ENCODE measurements at places on chromosomes 2 and 18.

DNA sequence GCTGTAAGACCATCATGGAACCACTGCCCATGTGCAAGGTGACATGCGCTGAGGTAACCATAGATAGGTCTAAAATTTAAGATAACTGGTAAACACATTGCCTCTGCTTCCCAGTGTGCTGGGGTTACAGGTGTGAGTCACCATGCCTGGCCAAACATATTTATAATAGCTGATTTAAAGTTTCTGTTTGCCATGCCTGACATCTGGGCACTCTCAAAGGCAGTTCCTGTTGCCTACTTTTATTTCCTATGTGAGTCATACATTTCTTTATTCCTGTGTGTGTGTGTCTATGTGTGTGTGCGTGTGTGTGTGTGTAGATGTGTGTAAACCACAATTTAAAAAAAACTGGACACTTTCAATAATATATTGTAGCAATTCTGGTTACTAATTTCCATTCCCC lies 415.2 kb upstream of the NETO1 start:
- DNase-seq: no peak

GRCh38 chr2:108936866-108937265 lies 52.2 kb downstream of the EDAR start:
- no peak for DNase-seq

DNA sequence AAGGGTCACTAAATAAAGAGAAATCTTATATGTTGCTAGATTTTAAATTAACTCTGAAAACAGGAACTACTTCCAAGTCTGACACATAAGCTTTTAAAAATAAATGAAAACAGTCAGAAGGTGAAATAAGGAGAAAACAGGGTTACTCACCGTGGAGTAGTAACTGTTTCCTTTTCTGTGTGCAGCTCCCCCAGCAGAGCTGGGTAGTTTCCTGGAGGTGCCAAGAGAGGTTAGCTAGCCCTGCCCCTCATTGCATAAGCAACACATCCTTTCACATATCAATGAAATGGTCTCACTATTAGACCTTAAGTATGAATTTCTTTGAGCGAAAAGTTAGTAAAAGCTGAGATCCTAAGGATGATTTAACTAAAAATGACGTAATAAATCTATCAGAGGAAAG lies 54.0 kb upstream of the GPR75 start:
- DNase-seq: no peak

DNA sequence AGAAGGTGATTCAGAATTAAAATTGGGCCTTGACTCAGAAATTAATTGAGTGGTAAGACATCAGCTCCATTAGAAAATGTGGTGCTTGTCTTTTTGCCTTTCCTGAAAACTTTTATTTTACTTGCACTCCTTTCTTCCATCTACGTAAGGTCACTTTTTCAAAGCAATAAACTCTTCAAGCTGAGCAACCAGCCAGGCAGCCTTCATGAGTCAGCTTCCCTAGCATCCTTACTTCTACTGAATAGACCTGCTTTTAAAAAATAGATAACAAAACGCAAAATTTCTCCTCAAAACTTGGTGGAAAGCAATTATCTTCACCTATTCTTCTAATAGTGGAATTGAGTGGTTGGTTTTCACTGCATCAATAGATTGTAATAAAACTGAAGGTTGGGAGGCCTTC lies 504.2 kb downstream of the ARHGAP15 start:
- no peak for DNase-seq

DNA sequence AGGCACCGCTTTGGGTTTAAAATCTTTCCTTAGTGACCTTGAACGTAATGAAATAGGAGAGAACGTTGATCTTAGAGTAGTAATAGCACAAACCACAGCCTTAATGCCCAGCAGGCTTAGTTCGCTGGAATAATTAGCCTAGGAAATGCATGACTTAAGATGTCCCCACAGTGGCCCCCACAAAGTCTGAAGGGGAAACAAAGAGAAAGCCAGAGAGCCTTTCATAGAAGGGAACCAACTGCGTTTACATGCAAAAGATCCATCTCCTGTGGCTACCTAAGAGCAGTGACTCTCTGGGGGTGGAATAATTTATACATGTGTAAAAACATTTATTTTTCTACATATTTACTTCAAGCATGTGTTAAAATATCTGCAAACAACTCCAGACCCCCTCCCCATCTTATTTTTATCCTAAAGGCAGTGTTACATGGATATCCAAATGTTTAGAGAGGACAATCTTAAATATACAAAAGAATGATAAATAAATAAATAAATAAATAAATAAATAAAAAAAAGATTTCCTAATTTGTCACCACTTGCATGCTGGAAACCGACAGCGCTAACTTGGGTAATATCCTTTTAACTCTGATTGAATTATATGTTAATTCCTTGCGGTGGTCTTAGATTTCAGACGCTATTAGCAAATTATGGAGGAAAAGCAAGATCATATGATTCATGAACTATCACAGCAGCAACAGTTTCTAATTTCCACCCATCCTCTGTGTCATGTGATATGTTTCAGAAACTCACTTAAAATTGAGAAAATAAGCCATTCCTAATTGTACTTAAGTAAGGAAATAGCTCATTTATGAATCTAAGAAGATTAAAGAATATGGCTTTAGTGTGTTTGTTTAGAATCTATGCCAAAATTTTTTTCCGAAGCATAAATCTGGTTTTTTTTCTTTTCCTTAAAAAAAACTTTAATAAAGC lies 23.4 kb upstream of the CYP1B1 start:
- DNase-seq: no peak

DNA sequence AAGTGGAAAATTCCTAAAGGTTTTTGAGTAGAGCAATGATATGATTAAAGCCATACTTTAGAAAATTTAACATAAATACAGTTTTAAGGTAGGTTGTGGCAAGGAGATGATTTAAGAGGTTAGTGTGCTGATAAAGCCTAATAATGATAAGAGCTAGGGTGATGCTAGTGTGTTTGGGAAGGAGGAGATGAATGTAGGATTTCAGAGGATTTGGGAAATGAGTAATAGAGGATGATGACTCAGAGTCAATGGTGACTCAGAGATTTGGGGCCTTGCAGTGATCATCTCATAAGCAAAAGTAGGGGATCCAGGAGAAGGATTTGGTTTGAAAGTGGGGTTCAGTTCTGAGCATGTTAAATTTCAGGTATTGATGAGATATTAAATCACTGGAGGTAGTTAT lies 23.3 kb downstream of the STAMBP start:
- DNase-seq: no peak

DNA sequence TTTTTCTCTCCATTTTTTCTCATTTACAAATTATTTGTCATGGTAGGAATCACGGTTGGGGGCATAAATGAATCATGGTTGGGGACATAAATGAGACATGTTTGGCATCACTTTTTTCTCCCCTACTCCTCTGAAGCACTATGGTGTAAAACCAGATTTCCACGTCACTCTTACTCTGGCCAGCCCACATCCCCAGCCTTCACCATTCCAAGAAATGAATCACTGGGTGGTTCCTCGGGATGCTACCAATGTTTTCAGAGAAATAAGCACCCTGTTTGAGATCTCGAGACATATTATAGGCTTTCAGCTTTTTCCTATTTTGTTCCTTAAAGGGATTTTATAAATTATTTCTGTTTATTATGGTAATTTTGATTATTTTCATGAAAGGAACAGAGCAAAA lies 155.0 kb upstream of the SLC8A1 start:
- no peak for DNase-seq

GRCh38 chr2:176555112-176555511 lies 285.9 kb downstream of the MTX2 start:
- no peak for DNase-seq

- no peak for DNase-seq
Measured at GRCh38 chr2:230541934-230542380, 126.0 kb downstream of the SP100 start.

GRCh38 chr18:44679914-44680272 lies 795 bp upstream of the SETBP1 start:
- no peak for DNase-seq

GRCh38 chr2:118062048-118062447 lies 26.2 kb upstream of the INSIG2 start:
- no peak for DNase-seq

- no peak for DNase-seq
Measured at GRCh38 chr2:18682681-18683080, 93.3 kb upstream of the NT5C1B start.

DNA sequence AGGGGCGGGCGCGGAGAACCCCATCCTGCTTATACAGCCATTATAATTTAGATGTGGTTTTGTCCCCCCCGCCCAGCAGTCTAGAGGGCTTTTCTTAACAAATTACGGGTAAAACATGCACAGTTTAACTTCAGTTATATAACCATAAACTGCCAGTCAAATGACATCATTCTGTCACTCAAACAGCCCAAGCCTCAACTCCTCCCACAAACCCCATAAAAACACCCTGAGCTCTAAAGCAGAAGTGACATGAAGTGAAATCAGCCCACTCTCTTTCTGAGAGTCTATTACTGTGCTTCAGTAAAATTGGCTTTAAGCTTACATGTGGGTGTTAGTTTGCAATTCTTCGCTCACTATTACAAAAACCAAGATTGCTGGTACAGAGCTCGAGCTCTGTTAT lies 705.1 kb upstream of the GCFC2 start:
- no peak for DNase-seq

GRCh38 chr2:105631922-105632321 lies 112.8 kb upstream of the NCK2 start:
- no peak for DNase-seq

GRCh38 chr2:31339696-31340095 lies 74.8 kb downstream of the XDH start:
- DNase-seq: no peak

DNA sequence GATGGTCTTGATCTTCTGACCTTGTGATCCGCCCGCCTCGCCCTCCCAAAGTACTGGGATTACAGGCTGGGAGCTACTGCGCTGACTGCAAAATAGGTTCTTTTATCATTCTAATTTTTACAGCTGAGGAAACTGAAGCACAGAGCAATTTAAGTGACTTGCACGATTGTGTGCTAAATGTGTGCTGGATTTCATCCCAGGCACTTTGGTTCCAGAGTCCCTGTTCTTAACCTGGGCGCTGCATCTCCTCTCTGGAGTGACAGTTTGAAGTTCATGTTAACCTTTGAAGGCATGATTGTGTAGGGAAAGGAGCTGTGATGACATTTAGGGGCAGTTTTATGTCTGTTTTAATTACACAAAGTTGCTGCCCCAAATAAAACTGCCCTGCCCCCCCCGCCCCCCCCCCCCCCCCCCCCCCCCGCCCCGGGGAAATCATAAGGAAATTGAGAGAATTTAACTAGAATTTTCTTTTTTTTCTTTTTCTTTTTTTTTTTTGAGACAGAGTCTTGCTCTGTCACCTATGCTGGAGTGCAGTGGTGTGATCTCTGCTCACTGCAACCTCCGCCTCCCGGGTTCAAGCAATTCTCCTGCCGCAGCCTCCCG lies 5.6 kb downstream of the ACSL3 start:
- no peak for DNase-seq

DNA sequence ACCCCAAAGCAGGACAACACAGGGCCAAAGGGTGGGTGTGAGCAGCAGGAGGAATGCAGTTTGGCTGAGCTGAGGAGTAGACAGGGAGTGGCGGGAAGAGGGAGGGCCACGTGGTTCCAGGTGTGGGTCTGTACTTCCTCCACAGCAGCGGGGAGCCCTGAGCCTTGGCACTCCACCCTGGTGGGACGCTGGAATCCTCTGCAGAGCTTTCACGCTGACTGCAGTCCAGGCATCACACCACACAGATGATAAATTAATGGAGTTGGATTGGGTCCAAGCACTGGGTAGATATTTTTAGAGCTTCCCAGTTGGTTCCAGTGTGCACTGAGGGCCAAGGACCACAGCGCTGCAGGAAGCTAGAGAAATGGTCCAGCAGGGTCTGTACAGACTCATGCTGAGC lies 67.0 kb upstream of the TMEM200C start:
- no peak for DNase-seq

GRCh38 chr2:5691221-5691984 lies 781 bp upstream of the SOX11 start:
- DNase-seq: peak; percentile 62

DNA sequence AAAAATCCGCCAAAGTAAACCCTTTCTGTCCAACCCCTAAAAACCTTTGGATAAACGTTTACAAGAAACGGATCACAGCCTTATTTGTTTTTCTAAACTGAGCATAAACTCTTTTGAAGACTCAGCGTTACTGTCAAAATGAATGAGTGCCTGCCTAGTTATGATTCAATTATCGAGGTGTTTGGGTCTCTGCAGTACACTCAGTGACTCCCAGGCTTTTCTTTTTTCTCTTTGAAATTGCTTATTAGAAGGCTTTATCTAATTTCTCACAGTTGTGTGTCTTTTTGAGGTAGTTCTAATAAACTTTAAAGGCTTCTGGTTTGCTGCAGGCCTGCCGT lies 663 bp downstream of the RHBDD1 start:
- DNase-seq: no peak

GRCh38 chr18:10009321-10010144 lies 95.7 kb downstream of the VAPA start:
- DNase-seq: no peak

GRCh38 chr2:107777974-107778373 lies 48.7 kb upstream of the RGPD4 start:
- no peak for DNase-seq

DNA sequence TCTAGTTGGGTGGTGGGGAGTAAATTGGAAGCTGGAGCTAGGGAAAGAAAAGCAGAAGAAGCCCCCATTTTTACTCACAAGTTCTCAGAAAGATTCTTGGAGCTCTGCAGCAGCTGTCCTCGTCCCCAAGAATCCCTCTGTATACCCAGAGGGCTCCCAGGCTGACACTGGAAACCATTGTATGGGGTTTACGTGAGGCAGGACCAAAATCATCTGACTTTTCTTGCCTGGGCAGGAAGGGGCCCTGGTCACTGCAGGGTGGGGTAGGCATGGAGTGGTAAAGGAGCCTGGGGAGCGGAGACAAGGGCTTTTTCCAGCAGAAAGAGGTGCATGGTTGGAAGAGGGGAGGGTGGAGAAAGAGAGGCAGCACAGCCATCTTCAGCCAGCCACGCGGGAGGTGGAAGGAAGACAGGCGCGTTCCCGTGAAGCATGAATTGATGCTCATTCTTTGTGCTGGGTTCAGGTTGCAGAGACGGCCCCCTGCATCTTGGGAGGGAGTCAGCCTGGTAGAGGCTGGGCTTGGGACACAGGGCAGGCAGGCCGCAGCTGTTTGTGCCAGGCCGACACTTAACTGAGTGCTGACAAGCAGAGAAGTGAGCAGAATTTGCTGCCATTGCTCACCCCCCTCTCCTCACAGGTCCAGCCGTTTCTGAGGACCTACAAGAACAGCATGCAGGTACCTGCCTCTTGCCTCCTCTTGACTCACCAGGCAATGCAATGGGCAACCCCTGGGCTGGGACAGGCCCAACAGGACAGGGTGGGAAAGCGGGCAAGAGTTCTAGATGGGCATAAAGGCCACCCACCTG lies 94.8 kb downstream of the PLB1 start:
- DNase-seq: no peak

- DNase-seq: no peak
Measured at GRCh38 chr2:40487602-40488001, 35.7 kb upstream of the SLC8A1 start.

- DNase-seq: no peak
Measured at GRCh38 chr2:77101796-77102452, 420.3 kb downstream of the LRRTM4 start.

GRCh38 chr2:25338401-25338800 lies 3.3 kb downstream of the DNMT3A start:
- DNase-seq: no peak

Data from right renal pelvis (tissue), 4 donors.